NCI-H1930 (cell line): ENCODE measurements at places on chromosomes 7 and 10.

DNA sequence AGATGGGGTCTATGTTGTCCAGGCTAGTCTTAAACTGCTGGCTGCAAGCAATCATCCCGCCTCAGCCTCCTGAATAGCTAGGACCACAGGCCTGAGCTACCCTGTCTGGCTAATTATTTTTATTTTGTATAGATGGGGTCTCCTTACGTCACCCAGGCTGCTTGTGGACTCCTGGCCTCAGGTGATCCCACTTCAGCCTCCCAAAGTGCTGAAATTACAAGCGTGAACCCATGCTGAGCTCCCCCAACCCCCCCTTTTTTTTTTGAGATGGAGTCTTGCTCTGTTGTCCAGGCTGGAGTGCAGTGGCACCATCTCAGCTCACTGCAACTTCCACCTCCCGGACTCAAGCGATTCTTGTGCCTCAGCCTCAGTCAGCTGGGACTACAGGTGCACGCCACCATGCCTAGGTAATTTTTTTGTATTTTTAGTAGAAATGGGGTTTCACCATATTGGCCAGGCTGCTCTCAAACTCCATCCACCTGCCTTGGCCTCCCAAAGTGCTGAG lies 25.4 kb downstream of the FAM25A start:
- DNase-seq, result no peak

- no peak for DNase-seq
Measured at GRCh38 chr10:132641401-132641800, 103.8 kb downstream of the INPP5A start.

DNA sequence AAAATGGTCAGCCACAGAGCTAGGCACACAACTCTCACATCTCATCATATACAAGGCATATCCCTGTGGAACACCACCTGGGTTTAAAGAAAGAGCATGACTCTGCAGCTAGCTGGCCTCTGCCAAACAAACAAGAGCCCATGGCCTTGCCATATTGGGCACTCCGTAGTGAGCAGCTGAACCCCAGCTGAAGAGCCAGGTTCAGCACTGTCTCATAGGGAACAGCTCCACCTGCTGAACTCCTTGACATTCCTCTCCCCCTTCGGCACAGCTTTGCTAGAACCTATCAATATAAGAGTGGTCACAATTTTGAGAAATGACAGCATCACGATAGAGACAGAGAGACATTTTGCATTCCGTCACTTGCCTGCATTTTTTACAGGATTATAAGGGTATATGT lies 20.0 kb downstream of the SORCS1 start:
- no peak for DNase-seq

GRCh38 chr7:118863966-118864365 lies 639.5 kb downstream of the ANKRD7 start:
- DNase-seq, result no peak

DNA sequence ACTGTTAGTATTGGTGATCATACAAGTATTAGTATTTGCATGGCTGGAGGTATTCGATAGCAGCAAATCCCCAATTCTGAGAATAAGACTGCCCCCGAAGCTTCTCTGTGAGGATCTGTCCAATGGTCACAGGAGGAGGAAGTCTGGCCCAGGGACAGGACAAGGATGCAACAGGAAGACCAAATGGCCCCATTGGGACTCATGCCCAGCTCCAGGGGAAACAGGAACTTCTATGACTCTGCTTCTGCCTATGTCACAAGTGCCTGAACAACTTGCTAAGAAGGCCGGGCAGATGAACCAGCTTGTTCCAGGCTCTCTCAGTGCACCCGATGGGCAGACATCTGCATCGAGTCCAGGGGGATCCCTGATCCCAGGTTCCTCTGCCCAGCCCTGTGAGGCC lies 172.0 kb upstream of the GRB10 start:
- no peak for DNase-seq

- DNase-seq, result no peak
Measured at GRCh38 chr10:128900456-128900855, 566.6 kb upstream of the MGMT start.

GRCh38 chr10:13195016-13195415 lies 33.7 kb downstream of the MCM10 start:
- no peak for DNase-seq

DNA sequence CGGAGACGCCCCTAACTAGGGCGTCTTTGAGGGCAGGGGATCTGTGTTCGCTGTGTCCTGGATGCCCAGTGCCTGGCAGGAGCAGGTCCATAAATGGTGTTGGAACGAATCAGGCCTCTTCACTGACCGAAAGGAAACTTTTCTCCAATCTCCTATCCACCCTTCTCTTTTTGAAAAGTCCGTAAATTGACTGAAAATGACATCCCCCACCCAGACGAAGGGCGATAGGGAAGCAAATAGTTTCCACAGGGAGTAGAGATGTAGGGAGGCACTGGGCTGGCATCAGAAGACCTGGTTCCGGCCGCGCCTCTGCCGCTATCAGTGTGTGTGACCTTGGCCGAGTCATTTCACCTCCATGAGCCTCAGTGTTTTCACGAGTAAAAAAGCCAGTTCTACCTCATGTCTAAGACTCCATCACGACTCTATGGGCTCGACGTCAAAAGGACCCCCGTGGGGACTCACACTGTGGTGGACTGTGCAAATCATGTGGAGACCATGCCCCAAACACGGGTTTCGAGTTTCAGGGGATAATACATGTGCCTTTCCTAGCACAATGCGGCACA lies 497 bp upstream of the RAB11FIP2 start:
- no peak for DNase-seq

DNA sequence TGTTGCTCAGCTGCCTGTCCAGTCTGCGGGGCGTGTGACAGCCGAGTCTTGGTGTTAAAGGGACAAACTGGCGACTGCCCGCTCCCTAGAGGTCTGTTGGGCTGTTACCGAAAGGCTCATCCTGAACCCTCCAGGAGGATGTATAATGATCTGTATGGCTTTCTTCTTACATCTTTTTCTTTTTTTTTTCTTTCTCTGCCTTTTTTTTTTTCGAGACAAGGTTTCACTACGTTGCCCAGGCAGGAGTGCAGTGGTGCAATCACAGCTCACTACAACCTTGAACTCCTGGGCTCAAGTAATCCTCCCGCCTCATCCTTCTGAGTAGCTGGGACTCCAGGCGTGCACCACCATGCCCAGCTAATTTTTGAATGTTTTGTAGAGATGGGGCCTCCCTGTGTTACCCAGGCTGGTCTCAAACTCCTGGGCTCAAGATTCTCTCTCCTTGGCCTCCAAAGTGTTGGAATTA lies 857 bp downstream of the INTS15 start:
- no peak for DNase-seq

- no peak for DNase-seq
Measured at GRCh38 chr10:129951101-129951969, 12.7 kb downstream of the EBF3 start.

GRCh38 chr10:13087986-13088618 lies 11.9 kb upstream of the OPTN start:
- no peak for DNase-seq

DNA sequence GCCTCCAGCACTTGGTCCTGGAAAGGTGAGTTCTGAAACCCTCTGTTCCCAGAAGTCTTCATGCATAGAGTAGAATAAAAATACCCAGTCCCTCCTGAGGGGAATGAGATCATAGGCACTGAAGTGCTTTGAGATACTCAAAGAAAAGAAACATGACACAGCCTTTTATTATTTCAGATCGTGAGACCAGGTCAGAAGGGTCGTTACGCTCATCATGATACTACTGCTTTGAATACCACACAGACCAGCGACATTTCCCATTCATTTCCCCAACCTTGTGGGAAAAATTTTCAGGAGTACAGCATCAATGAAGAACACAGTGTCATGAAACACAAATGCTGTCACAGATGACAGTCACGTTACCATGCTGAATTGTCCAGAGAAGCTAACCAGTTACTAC lies 15.0 kb downstream of the CLRN3 start:
- no peak for DNase-seq

GRCh38 chr7:14630048-14630447 lies 272.5 kb downstream of the DGKB start:
- no peak for DNase-seq

GRCh38 chr10:43825421-43825820 lies 176.7 kb upstream of the ZNF32 start:
- no peak for DNase-seq

- DNase-seq, result no peak
Measured at GRCh38 chr7:27739301-27739908, 557 bp upstream of the TAX1BP1 start.

GRCh38 chr7:74164985-74165456 lies 9.1 kb upstream of the EIF4H start:
- DNase-seq, result no peak

DNA sequence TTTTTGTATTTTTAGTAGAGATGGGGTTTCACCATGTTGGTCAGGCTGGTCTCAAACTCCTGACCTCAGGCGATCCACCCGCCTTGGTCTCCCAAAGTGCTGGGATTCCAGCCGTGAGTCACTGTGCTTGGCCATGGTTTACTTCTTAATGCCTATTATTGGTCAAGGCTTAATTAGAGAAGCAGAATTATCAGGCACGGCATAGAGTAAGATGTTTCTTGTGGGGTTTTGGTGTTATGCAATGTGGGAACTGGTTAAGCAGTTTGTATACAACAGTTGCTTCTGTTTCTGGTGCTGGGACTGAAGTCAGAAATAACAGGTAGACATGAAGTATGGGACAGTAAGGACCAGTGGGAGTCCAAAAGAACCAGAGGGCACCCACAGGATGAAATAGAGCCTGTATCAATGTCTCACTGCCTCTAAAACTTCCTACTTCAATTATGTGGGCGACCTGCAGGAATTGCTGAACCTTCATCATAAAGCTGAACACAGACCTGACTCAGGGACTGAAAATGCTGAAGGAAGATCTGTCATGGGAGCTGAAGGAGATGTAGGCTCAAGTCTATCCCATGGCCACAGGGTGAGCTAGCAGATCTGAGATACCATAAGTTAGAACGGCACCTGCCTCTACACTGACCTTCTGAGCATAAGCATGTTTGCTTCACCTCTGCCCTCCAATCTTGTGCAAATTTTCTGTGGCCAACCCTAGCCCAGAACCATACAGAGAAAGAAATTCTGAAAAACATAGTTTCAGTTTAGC lies 38.3 kb upstream of the VCL start:
- DNase-seq, result no peak

- DNase-seq, result no peak
Measured at GRCh38 chr10:23869996-23870395, 338.9 kb upstream of the KIAA1217 start.

GRCh38 chr10:17460756-17461155 lies 6.4 kb upstream of the ST8SIA6 start:
- DNase-seq, result no peak

GRCh38 chr7:51015581-51015980 lies 232.9 kb upstream of the GRB10 start:
- no peak for DNase-seq

- DNase-seq, result no peak
Measured at GRCh38 chr7:8440670-8441069, 7.3 kb downstream of the NXPH1 start.

DNA sequence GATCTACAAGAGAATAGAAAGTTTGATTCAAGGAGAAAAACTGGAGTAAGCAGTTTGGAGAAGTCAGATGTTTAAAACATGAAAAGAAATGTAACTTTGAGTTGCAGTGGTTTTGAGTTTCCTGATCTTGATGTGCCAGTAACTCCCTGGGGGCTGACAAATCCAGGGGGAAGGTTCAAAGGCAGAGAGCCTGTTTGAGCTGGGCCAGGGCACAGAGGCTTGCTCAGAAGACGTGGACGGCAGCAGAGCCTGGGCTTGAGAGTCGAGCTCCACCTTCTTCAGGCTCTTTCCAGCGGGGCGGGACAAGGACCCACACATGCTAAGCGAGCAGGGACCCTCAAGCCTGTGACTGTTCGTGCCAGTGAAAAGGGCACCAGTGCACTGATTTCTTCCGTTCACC lies 176.2 kb downstream of the MGMT start:
- DNase-seq, result no peak

GRCh38 chr7:153616711-153617325 lies 435.4 kb upstream of the DPP6 start:
- DNase-seq, result no peak

DNA sequence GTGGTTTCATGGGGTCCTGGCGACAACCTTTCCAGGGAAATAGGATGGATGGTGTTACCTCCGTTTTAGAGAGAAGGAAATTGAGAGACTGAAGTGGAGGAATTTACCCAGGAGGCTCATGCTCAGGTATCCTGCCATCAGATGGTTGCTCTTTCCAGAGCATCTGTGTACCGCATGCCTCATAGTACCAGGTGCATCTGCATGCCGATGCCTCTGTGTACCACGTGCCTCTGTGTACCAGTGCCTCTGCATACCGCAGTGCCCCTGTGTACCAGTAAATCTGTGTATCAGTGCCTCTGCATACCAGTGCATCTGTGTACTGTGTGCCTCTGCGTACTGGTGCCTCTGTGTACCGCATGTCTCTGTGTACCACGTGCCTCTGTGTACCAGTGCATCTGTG lies 3.2 kb downstream of the VWA2 start:
- DNase-seq, result no peak

GRCh38 chr10:51651063-51651462 lies 48.3 kb downstream of the CSTF2T start:
- DNase-seq, result no peak

GRCh38 chr7:142711746-142712616 lies 37.3 kb upstream of the PRSS1 start:
- no peak for DNase-seq

- no peak for DNase-seq
Measured at GRCh38 chr10:77574438-77574837, 63.2 kb downstream of the KCNMA1 start.

DNA sequence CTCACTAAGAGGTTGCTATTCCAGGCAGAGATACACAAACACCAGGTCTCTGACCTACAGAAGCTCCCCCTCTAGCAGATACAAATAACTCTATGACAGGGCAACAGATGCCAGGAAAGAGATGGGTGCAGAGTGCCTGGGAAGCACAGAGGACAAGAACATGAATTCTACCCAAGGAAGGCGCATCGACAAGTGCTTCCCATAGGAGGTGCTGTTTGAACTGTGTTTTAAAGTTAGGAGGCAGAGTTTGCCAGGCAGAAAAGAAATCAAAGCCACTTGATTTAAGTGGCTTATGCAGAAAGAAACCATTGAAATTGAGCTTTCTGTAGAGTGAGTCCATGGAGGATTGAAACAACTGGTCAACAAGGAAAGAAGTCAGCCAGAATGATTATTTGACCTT lies 35.3 kb upstream of the EGR2 start:
- DNase-seq, result no peak

DNA sequence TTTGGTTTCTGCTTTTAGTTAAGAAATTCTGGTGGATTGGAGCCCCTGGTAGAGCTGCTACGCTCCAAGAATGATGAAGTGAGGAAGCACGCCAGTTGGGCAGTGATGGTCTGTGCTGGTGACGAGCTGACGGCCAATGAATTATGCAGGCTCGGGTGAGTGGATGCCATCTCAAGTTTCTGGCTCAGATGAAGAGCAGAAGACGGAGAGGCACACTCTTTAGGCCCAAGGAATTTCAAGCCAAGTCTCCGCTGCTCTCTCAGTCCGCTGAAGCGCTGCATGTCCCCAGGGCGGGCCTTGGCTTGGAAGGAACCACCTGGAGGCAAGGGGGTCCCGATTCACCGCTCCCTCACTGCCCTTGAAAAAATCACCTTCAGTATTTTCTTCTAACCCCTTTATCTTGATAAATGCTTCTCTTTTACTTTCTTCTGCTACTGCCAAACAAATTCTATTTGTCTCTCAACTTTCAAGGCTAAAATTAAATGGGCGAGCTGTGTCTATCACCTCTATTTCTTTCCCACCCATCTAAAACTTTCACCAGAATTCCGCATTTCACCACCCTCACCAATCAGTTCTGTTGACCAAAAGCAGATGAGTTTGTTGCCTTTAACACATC lies 74.2 kb downstream of the ARMC3 start:
- DNase-seq, result no peak
